ENCODE measurements at places on chromosomes 6 and 20. TPM values are rescaled to one million over a fixed set of nuclear protein-coding genes. Genes with fewer than 3 reads are reported as not detected.

DNA sequence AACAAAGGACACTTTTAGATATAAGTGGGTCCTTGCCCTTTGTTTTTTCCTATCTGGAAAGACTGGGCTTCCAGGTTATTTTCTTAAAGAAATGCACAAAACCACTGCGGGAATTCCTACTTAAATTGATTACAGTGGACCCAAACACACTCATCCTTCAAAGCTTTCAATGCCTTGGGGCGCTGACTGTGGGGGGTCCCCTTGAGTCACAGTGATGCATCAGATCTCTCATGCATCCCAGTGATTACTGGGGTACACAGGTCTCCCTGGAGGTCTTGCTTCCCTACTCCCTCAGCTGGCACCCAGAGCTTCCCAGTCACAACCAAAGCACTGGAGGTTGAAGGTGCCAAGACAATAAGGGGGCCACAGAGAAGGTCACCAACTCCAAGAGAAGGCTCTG, 20.7 kb downstream of the ABHD12 start:
- no peak for DNase-seq

DNA sequence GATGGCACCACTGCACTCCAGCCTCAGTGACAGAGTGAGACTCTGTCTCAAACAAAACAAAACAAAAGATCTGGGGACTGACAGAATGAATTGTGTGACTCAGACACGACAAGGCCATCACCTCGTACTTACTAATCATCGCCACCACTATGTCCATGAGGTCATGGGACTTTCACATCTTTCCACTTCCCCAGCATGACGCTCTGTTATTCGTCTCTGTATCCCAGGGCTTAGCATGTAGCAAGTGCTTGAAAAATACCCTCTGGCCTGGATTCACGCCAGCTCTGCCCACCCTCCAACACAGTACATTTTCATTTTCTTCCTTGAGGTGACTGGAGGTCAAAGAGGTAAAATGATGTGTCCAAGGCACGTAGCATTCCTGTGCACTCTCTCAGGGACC, 27.8 kb downstream of the FGD2 start:
- no peak for DNase-seq

GRCh38 chr6:13058051-13058450, 270.3 kb downstream of the TBC1D7 start:
- no peak for DNase-seq

DNA sequence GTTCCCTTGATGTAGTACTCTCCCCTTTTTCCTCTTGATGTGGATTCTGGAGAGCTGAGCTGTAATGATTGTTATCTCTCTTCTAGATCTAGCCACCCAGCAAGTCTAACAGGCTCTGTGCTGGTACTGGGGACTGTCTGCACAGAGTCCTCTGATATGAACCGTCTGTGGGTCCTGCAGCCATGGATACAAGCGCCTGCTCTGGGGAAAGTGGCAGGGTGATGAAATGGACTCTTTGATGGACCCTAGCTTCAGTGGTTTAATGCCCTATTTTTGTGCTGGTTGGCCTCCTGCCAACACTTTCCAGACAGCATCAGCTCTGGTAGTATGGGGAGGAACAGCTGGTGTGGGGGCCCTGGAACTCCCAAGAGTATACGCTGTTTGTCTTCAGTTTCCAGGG, 216.3 kb downstream of the ADGRG6 start:
- no peak for DNase-seq

GRCh38 chr20:58595167-58595566, 55.9 kb upstream of the STX16 start:
- DNase-seq: no peak

GRCh38 chr6:109342506-109342905, 39.8 kb downstream of the CD164 start:
- DNase-seq: no peak

DNA sequence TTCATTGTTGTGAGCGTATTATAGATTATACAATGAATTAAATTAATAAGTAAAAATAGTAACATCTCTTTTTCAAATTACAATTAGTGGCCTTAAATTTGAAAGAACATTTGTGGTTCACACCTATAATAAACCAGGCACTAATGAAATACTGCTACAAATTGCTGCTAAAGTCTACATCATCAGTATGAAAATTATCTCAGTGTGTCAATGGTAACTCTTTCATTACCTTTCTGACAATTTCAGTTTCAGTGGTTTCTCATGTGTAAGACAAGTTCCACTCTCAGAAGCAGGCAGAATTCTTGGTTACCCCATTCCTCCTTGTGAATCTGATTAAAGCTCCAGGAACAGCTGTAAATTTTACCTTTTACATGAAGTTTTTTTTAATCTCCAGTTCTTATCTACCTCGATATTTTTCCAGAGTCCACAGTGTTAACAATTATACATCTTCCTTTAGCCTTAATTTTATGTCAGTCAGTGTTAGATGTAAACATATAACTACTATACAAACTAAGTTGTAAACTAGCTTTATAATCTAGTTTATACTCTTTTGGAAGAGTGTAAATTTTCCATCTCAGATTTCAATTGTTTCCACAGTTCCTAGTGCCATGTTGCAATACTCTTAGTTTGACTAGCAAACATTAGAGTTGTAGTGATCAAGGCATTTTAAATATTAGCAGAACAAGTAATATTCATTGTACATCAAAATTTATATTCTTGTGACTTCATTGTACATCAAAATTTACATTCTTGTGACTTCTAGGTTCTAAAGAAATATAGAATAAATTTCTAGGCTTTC, 1038.4 kb downstream of the EPHA7 start:
- DNase-seq: no peak

GRCh38 chr20:31760519-31761240, 21.6 kb downstream of the TPX2 start:
- no peak for DNase-seq

- DNase-seq: no peak
These were observed 151.2 kb upstream of the TAB2 start for GRCh38 chr6:149166336-149166735.

DNA sequence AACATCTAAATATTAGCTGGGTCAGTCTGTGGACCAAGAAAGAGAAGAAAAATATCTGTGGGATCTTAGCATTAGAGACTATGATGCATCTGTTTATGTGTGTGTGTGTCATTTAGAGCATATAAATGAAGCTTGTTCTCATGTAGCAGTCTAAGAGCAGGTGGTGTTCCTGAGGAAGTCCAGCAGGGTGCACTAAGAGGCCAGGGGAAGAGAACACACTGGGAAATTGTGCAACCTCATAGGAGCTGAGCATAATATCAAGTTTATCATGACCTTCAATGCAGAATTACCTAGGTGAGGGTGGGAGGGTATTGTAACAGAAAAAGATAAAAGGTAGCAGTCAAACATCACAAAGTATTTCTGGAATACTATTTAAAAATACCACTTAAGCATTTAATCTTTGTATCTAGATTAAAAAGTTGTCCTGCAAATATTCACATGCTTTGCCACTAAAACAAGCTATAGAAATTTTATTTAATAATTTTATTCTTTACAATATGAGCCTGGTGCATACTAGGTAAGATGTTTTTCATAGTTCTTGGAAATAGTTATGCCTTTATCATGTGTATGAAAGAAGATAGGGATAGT, 80.5 kb downstream of the SMPDL3A start:
- no peak for DNase-seq

- no peak for DNase-seq
These were observed 31.2 kb downstream of the PRR18 start for GRCh38 chr6:166277018-166277417.

DNA sequence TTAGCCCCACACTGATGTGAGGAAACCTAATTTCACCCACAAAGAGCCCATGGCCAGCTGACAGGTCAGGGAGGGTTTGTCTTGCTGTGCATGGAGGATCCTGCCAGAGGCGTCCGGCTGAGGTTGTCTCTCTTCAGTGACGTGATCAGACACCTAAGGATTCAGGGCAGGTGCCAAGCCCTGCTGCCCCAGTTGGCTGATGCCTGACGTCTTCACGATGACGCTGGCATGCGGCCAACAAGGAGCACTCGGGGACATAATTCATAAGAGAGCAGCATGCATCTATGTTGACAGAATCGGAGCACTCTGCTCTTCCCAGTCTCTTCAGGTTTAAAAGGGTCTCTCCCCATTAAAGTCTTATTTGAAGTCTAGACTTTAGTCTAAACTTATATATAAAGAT, 47.8 kb downstream of the PSMB1 start:
- peak; percentile 47 for DNase-seq

DNA sequence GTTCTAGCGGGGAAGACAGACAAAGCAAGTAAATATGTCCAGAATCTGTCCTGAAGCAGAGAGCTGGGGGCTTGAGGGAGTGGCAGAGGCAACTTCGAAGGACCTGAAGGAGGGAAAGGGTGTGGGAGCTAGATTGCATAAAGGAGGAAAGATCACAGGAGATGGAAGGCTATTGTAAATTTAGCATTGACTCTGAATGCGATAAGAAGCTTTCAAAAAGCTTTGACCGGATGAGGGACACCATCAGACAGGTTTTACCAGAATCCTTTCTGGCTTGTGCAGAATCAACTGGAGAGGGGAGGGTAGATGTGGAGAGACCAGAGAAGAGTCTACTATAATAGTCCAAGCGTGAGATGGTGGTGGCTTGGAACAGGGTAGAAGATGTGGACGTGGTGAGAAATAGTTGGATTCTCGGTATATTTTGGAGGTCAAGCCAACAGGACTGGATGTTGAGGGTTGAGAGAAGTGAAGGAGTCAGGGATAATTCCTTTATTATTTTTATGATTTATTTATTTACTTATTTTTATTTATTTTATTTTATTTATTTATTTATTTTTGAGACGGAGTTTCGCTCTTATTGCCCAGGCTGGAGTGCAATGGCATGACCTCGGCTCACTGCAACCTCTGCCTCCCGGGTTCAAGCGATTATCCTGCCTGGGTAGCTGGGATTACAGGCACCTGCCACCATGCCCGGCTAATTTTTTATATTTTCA, 19.9 kb upstream of the RIPOR3 start:
- DNase-seq: no peak

DNA sequence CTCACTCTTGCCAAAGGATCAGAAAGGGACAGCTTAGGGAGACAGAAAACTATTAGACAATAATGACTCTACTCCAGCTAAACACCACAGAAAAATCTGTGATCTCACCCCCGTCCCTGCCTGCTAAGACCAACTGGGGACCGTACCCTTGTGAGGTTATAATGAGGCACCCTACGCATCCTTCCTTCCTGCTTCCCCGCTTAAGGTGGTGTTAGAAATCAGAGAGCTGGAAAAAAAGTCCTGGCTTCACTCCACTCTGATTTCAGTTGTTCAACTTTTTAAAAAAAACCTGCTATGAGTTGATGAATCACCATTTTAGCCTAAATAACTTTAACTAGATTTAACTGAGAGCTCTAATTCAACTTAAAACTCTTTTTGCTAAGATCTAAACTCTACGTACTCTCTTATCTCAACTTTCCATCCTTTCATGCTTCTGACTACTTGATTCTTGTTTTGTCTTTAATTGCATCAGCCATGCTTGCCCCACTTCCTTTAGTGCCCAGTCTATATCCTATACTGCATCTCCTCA, 35.8 kb upstream of the TMEM14A start:
- DNase-seq: no peak

GRCh38 chr6:106056746-106057390, 29.3 kb upstream of the PRDM1 start:
- no peak for DNase-seq

GRCh38 chr6:163641706-163642105, 227.2 kb downstream of the QKI start:
- no peak for DNase-seq

GRCh38 chr6:91167846-91168245, 581.0 kb upstream of the MAP3K7 start:
- no peak for DNase-seq

DNA sequence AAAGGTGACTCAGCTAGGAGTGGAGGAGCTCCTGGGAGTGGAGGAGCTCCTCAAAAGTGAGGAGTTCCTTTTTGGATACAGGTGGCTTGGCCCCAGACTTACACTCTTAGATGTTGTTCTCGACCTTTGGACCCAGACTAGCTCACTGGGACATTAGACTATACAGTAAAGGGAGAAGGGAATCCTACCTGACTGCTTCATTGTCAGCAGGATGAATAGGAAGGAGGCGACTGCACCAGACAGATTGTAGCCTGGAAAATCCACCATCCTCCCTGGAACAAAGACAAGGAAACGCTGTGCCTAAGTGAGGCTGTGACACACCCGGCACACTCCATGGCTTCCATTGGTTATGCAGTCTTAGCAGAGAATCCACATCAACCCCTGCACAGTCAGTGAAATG, at the start of gene BTNL2:
TSS of gene BTNL2 (minus strand) at position 325 of the 400 bp plus-strand sequence. CDS start at position 267, 58 bp downstream.
- no peak for DNase-seq

GRCh38 chr6:45789238-45789637, 226.4 kb downstream of the CLIC5 start:
- DNase-seq: no peak

- no peak for DNase-seq
These were observed 64.5 kb downstream of the CDC5L start for GRCh38 chr6:44451803-44452695.

- no peak for DNase-seq
These were observed 40.1 kb upstream of the NNAT start for GRCh38 chr20:37480919-37481318.

DNA sequence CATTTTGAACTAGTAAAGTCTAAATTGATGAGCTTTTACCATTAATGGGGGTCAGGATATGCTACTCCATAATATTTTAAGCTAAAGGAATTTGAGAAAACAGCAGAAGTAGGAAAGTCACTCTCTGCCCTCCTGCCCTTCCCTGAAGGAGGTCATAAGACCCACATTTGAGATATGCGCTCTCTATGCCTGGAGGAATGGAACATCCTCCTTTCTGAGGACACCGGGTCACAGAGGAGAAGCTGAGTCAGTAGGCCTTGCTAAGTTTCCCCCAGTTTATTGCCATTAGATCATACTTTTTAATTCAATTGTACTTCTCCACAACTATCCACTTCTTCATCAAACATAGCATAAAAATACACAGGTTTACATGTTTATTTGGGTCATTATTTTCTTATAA, 40.3 kb downstream of the AKAP7 start:
- no peak for DNase-seq

DNA sequence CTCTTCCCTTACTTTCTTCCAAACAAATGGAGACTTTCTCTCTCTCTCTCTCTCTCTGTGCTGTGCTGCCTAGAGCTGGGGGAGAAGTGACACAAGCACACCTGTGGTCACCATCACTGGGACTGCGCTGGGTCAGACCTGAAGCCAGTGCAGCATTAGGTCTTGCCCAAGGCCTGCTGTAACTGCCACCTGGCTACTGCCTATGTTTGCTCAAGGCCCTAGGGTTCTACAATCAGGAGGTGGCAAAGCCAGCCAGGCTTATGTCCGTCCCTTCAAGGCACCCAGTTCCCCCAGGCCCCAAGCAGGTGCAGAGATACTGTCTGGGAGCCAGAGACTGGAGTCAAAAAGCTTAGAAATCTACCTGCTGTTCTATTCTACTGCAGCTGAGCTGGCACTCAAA, 49.4 kb upstream of the TOP1 start:
- no peak for DNase-seq

HAO1 gene
- not detected for total RNA-seq

TTLL9 gene
- not detected for total RNA-seq

PROKR2 gene
- not detected for total RNA-seq

ADAM33 gene
- total RNA-seq: 10.7 TPM

ENTPD6 gene
- 67.2 TPM for total RNA-seq

B4GALT5 gene
- total RNA-seq: 34.5 TPM

RSPO3 gene
- 0.32 TPM for total RNA-seq

Measured in heart left ventricle (tissue), 16 donors.